Activated CD4-positive, alpha-beta memory T cell treated with anti-CD3 and anti-CD28 coated beads, Interleukin-2, amount 10 ng/mL, durations not matched to agents 7 days and 5 days (primary cell): ENCODE measurements at places on chromosomes 12 and 14.
A peak's percentile ranks its signal among the peaks of the same experiment; 100 is the strongest.

DNA sequence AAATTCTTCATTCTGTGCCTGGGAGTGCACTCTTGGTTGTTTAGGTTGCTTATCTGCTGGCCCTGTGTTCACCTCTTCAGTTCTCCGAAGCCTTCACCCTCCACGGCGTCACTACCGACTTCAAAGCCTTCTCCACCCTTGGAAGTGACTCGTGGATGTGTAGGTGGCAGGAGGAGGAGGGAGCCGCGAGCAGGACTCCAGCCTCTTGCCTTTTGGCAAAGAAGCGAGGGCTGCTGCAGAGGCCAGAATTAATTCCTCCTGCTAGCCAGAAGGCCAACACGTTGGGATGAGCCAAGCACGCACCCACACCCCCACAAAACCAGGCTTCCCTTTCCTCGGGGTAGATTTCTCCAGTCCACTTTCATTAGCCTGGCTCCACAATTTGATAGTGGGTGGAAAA, 86.5 kb downstream of the TBX5 start:
- DNase-seq, result no peak

DNA sequence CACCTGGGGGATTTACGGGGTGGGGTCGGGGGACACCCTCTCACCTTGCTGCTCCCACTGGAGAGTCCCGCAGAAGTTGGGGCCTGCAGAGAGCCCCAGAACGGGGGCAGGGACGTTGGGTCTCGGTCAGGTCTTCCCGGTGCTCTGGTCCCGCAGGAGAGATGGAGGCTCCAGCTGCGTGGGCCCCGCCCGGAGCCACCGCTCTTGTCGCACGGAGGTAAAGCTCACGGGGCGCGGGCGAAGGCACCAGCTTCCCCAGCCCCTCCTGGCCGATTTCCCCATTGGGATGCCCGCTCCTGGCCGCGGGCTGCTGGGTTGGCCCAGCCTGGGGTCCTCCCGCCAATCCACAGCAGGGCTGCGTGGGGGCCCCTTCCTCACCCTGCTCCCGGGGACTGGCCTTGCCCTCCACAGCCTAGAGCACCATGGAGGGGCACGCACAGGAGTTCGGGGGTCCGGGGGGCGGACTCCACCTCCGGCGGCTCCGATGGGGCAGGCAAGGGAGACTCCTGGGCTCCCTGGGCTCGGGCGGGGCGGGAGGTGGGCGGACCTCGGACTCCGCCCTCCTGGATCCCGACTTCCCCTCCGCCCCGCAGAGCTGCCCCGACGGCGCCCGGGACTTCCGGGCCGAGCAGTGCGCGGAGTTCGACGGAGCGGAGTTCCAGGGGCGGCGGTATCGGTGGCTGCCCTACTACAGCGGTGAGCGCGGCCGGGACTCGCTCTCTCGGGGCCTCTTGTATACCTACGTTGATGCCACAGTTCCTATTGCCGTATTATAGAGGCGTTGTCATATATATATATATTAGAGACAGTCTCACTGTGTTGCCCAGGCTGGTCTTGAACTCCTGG, 8.4 kb downstream of the PAPLN start:
- DNase-seq, result peak; percentile 60

DNA sequence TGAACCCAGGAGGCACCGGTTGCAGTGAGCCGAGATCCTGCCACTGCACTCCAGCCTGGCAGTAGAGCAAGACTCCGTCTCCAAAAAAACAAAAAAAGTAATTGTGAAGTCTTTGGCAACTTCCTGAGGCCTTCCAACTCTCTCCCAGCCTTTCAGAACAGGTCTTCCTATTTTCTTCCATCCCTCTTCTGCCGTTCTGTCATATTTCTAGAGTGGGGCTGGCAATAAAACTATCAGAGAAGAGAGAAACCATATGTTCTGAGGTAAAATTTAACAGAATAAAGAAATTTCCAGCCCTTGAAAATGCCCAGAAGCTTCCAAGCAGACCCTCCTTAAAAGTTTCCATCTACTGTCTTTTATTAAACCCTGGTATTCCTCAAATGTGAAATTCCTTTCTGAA, 100.4 kb downstream of the HMGA2 start:
- DNase-seq, result no peak

- no peak for DNase-seq
Measured at GRCh38 chr12:85550924-85551323, 270.9 kb downstream of the ALX1 start.

DNA sequence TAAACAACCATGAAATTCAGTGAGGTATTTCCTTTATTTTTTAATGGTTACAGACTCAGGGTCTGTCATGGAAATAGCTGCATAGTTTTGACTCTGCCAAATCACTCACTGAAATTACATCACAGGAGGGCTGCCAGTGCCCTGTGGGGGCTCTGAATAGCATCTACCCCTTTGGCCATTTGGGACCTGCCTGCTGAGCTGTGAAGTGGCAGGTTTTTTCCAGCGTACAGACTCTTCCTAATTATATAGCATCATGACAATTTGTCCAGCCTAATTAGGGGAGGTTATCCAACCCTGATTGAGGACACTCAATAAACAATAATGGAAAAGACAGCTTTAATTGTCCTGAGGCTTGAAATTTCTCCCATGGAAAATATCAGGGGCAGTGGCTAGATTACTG, 1.8 kb upstream of the COCH start:
- DNase-seq, result no peak

- no peak for DNase-seq
Measured at GRCh38 chr14:23195552-23196101, 12.2 kb upstream of the SLC7A8 start.

- no peak for DNase-seq
Measured at GRCh38 chr14:60651796-60652673, 2.8 kb upstream of the SIX1 start.

DNA sequence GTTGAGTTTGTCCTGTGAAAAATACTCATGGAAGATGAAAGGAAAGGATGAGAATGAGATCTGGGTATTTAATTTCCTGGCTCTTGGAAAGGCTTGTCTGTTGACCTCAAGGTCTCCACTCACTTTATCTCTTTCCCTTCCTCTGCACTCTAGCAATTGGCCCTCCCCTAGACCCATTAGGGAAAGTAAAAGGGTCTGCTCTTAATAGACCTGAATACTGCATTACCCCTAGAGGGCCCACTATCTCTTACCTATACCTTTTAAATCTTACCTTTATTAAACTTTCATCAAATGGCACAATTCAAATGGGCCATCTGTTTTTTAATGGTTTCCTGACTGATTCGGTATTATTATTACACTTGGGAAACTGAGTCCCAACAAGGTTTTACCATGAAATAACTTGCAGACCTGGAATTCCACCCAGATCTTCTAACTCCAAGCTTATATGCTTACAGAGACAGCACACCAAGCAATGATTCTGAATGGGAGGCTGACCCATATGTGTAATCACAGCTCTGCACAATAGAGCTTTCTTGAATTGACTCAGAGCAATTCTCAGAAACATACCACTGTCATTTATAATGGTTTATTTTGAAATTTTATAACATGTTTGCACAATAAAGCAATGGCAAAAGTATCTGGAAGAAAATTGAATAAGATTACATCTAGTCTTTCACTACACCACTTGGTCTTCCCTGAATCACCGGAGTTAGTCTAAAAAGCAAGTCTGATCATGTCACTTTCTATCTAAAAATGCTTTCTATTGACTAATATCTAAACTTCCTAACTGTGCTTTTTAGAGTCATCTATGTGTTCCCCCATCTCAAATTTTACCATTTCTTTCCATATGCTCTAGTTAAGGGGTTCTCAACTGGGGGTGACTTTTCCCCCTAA, 618.5 kb downstream of the NRXN3 start:
- DNase-seq, result no peak
